CD4-positive, alpha-beta T cell treated with Interleukin-2 at 100 ng/mL for 4 hours (primary cell): ENCODE measurements at places on chromosomes 7 and 10.

- DNase-seq, result no peak
Measured at GRCh38 chr10:76621886-76622620, 1015.6 kb downstream of the KCNMA1 start.

DNA sequence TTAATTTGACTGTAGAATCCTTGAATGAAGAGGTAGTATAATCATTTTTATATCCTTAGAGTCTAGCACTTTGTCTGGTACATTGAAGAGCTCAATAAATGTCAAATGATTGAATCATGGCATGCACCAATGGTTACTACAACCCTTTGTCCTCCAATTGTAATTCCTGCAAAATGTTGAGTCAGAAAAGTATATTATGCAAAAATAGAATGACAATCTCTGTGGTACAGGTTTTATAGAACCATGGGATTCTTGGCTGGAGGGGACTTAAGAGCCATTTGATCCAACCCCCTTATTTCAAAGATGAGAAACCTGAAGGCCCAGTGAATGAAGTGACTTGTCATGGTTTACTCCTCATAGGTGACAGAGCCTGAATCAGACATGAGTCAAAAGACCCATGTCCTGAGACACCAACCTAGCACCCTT is 30.9 kb upstream of the SMKR1 start:
- no peak for DNase-seq

- DNase-seq, result no peak
Measured at GRCh38 chr7:27652518-27652917, 10.2 kb downstream of the HIBADH start.

DNA sequence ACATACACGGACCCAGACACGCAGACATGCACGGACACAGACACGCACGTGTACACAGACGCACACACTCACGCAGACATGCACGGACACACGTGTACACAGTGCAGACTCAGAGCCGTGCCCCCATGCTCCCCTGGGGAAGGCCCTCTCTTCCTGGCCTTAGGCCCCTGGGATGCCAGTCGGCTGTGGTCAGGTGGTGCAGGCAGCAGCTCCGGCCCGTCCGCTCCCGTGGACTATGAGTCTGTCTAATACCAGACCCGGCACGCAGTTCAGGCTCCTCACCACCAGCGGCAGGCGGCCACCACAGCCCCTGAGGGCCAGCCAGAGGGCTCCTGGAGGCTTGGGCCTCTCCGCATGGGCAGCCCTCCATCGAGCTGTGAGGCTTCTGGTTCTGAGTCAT is 52.0 kb upstream of the NKX6-2 start:
- no peak for DNase-seq

- DNase-seq, result no peak
Measured at GRCh38 chr10:63763744-63764143, 242.5 kb downstream of the REEP3 start.

DNA sequence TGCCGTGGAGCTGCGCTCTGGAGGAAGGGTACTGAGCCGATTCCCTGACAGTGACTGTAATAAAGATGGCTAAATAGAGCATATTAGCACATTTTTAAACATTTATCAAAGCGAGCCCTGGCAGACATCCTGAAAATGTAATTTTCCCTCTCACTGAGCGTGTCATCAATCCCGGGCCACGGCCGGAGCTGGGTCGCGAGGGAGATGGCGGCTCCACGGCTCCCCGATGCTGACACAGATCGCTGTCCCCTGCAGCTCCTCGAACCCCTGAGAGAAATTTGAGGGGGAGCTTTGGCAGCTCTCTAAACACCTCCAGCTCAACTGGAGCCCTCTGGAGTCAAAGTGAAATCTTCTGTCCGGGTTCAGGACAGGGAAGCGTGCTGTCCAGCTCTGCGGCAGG is 44.9 kb upstream of the ADGRA1 start:
- DNase-seq, result no peak

GRCh38 chr7:45391618-45392451 is 182.3 kb upstream of the ADCY1 start:
- DNase-seq, result no peak

- DNase-seq, result no peak
Measured at GRCh38 chr7:129412501-129412900, 21.7 kb upstream of the STRIP2 start.

- DNase-seq, result no peak
Measured at GRCh38 chr7:84182301-84182700, 12.3 kb downstream of the SEMA3A start.

GRCh38 chr10:58992830-58993460 is 183.5 kb upstream of the PHYHIPL start:
- no peak for DNase-seq

- no peak for DNase-seq
Measured at GRCh38 chr10:48758411-48758810, 73.7 kb downstream of the WDFY4 start.

- DNase-seq, result no peak
Measured at GRCh38 chr10:34016576-34016975, 682.1 kb upstream of the NRP1 start.

GRCh38 chr7:404812-405488 is 114.7 kb downstream of the PDGFA start:
- no peak for DNase-seq

DNA sequence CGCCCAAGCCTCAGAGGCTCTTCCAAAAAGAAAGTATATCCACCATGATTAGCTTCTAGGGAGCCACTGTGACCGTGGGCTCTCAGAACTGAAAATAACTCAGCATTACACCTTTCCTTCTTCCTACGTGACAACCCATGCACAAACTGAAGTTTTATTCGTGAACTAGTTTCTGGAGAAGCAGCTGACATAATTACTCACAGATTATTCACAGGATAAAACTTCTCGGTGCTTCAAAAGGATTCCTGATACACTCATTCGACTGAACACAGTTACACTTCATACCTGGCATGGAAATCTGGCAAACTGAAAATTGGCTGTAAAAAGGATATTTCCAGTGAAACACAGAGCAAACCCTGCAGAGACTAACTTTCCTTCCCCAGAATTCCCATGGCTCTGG is 139.2 kb upstream of the PTER start:
- DNase-seq, result no peak

GRCh38 chr7:38628630-38629385 is 2.4 kb downstream of the AMPH start:
- DNase-seq, result no peak

GRCh38 chr10:78597796-78598555 is 470.8 kb upstream of the ZMIZ1 start:
- no peak for DNase-seq

- peak; percentile 88 for DNase-seq
Measured at GRCh38 chr7:8125680-8126444, 136.1 kb downstream of the ICA1 start.

DNA sequence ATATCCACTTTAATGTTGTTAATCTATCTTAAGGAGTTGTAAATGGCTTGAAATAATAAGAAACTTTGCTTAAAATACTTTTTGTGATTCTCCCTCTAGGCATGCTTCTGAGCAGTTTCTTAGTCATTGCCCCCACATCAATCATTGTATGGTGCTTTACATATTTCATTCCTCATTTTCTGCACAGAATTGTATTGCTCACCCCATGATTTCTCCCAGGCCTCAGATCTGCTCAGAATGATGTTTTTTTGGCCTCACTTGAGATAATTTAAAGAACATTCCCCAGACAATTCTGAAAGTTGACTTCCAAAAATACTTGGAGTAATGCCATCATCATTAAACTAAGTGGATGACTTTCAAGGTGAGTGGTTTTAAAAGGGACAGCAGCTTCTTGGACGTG is 82.1 kb upstream of the PRPS1L1 start:
- DNase-seq, result no peak

GRCh38 chr7:27585781-27586447 is 76.8 kb downstream of the HIBADH start:
- no peak for DNase-seq

DNA sequence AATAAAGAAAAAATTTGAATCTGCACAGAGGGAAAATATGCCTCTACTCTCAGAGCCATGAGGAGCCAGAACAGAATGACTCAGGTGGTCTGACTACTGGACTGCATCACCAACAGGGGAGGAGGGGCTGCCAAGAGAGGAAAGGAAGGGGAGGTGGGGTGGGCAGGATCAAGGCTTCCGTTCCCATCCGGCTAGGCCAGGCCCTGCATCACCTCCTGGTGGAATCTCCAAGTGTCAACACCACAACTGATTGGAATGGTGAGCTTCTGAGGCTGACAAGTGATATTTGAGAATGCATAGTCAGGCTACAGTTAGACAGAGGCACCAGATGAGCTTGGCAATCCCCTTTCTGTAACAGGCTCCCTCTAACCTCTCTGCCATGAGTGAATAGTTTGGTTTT is 10.4 kb upstream of the GPR26 start:
- no peak for DNase-seq

DNA sequence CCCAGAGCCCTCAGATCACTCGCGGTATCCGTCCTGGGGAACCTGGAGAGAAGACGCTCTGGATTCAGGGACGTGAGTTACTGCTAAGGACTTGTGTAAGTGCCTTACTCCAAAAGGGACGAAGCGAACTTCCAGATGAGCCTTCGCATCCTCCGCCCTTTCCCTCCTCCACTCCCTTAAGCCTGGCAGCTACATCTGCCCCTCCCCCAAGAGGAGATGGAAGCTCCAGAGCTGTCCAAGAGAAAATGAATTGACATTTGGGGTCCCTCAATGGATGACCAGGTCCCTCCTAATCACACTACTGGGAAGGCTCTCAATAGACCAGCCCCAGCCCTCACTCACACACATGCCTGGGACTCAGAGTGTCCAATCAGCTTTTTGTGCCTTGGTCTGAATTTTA is 31.3 kb upstream of the GDF10 start:
- no peak for DNase-seq

DNA sequence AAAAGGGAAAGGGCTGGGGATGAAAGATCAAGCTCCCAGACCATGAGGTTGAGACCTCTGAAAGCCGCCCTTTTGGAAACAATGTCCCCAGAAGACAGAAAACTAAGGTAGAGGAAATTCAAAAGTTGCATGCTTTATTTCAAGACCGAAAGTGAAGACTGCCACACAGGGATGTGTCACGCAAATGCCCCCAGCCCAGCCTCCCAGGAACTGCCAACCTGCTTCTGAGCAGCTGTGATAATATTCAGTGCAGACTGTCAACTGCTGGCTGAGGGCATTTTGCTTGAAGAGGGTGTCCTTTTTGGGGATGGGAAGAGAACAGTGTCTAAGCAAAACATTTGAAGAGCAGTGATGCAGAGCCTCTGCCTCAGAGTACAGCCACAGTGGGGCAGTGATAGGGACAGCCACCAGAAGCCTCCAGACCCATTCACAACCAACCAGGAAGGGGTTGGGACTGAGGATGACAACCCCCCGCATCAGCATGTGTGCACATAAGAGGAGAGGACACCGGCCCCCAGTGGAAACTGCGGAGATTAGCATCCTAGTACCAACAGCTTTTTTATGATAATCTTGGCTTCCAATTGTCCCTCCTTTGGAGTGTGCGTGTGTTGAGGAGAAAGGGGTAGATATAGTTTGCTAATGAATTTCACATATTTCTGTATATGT is 34.7 kb upstream of the NFE2L3 start:
- no peak for DNase-seq

- DNase-seq, result no peak
Measured at GRCh38 chr10:89347701-89348457, 20.1 kb downstream of the IFIT3 start.

- DNase-seq, result no peak
Measured at GRCh38 chr10:122294511-122295450, 23.7 kb downstream of the BTBD16 start.

GRCh38 chr7:88003581-88003980 is 69.5 kb downstream of the ADAM22 start:
- no peak for DNase-seq

- no peak for DNase-seq
Measured at GRCh38 chr7:81693894-81694293, 76.0 kb downstream of the HGF start.

- DNase-seq, result no peak
Measured at GRCh38 chr10:115939101-115939854, 333.7 kb downstream of the GFRA1 start.

DNA sequence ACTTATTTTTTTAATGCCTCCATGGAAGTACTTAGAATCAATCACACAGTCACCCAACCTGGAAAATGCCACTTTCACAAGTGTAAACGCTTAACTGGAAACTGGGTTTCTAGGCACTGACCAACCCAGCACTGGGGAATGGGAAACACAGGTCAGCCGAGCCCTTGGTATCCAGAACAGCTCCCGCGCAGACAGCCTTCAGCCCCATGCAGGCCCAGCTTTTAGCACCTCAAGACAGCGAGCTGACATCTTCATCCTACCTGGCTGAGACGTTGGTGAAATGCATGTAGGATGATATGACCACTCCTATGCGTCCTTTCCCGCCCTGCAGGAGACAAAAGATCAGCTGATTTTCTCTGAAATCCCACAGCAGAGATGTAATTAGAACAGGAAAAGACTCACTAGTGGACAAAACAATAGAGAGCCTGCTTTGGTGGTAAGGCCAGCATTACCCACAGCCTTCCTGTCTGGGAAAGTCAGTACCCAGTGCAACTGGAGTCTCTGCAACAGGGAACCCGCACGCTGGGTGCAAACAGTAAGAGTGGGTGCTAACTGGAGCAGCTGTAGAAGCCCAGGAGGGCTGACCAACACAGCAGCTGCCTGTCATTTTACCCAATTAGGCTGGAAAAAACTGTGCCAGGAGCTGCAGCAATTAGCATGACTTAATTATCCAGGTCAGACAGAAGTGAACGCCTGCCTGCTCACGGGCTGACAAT is 153.7 kb downstream of the TNS3 start:
- no peak for DNase-seq

DNA sequence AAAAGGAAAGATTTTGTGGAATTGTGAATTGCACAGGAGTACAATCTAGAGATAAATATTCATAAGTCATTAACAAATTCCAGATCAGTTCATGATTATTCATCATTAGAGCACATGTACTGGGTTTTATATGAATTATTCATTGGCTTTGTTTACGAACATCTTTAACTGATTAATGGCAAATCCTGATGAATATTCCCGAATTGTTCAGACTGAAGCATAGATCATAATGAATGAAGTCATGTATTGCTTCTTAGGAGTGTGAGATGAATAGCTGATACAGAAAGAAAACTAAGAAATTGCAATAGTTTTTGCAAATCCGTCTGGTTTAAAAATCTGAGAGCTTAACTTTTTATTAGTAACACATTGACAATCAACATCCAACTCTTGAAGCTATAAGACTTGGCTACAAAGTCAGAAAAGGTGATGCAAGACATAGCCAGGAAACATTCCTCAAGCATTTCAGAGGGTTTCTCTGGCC is 183.6 kb upstream of the DGKB start:
- no peak for DNase-seq

GRCh38 chr10:73577788-73578187 is 13.4 kb downstream of the USP54 start:
- DNase-seq, result no peak

GRCh38 chr10:125639846-125640245 is 43.1 kb downstream of the TEX36 start:
- DNase-seq, result no peak

DNA sequence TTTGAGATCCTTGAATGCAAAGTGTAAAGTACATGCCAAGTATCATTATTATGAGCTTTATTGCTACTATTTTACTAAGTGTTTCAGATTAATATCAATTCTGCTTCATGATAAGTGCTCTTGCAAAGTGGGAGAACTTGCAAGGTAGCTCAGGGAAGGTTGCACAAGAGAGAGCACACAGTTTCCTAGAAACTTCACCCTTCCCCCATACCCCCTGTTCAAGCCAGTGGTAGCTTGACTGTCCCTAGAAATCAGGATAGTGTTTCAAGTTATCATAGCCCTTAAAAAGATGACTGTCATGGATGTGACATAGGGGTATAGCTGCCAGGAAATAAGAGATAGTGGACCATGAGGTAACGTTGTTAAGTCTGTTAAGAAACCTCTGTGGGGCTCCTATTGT is 251.5 kb downstream of the TRIL start:
- DNase-seq, result no peak
